Fibroblast of skin of back (primary cell): ENCODE measurements at places on chromosomes 5 and 9.

GRCh38 chr5:95821110-95822021 is 1.2 kb downstream of the GLRX start:
- no peak for DNase-seq

DNA sequence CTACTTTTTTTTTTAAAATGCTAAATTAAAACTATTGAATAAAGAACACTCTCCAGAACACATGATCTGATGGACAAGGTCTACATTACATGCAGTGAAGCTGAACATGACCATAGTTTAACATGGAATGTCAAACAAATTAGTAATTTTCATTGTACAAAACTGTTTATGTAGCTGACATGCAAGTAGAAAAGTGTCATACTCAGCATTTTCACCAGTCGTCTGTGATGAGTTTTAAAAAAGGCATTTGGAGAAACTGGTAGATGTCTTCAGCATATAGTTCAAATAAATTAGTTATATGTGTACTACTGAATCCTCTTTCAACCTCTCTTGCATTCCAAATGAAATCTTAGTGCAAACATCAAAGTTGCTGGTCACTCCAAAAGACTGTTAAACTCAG is 301.9 kb downstream of the FER start:
- no peak for DNase-seq

- DNase-seq, result no peak
Observed at GRCh38 chr9:71665247-71665646, 103.1 kb downstream of the CEMIP2 start.

DNA sequence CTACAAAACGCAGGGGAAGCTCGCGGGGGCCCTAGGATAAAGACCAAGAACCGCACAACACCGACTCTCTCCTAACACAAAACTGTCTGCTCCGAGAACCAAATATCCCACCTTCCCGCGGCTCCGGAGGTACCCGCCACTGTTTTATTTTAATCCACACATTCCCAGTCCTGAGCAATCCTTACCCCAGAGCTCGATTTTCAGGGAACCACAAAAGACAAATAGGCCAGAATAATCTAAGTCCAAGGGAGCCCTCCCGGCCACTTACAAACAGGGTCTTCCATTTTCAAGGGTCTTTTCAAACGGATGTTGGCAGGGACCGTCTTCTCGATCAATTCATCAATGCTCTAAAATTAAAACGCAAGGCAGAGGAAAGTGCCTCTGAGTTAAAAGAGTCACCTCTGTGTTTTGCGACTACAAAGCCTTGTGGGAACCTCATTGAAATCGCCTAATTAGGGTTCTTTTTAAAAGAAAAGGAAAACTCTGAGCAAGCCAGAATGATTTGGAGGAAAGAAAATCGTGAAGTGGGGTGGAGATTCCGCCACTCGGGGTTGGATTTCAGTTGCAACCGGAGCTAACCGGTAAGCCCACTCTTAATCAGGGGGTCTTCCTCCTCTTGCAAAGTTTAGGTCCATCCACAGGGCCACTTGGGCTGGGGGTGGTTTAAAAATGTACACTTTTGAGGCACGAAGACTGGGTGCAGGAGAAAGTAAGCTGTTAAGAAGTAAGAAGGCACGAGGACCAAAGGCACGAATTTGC is 1.0 kb downstream of the GLDC start:
- DNase-seq, result no peak

DNA sequence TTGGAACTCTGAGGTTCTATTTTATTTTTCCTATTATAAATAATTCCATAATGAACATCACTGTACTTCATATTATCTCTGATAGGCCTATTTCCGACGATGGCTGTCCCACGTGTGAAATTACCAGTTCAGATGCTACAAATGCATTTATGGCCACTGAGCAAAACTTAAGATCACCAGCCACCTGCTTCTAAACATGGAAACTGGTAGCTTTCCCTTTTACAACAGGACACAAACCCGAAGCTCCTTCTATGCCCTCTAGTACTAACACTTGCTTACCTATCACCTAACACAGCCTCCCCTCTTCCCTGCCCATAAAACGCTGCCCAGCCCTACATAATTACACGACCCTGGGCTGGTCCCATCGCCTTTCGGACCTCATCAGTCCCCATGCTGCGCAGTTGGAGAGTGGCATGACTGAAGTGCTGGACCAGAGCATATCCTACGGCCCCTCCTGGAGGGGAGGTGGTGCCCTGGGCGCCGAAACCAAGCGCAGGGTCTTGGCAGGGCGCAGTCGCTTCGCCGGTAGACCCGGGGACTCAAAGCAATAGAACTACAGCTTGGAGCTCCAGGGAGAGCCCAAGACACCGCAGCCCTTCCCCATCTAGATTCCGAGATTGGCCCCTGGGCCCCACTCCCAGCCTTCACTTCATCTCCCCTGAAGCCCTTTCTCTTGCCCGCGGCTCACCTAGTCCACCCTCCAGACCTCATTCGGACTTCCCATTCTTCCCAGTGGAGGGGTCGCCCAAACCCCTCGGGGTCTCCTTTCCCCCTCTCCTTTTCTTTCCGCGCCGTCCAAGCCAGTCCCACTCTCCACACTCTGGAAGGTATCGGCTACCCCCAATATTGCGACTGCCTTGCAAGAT is 1.0 kb upstream of the SAP30L start:
- DNase-seq, result peak; percentile 6

- DNase-seq, result peak; percentile 63
Observed at GRCh38 chr5:172891716-172892421, 57.8 kb downstream of the ERGIC1 start.

DNA sequence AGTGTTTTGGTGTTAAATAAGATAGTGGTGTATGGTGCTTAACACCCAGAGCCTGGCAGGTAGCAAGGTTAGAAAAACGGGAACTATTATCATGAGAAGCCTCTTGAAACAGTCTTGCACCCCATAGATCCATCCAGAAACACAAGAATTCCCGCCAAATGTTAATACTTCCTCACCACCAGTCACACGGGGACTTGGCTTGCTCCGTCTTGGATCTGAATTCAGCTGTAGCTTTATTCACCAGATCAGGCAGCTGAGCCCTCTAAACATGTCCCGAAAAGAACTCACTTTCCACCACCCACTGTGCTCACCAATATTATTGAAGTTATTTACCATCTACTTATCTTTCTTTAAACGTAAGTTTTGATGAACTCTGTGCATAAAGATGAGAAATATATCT is 101.6 kb upstream of the PTPN3 start:
- DNase-seq, result no peak

DNA sequence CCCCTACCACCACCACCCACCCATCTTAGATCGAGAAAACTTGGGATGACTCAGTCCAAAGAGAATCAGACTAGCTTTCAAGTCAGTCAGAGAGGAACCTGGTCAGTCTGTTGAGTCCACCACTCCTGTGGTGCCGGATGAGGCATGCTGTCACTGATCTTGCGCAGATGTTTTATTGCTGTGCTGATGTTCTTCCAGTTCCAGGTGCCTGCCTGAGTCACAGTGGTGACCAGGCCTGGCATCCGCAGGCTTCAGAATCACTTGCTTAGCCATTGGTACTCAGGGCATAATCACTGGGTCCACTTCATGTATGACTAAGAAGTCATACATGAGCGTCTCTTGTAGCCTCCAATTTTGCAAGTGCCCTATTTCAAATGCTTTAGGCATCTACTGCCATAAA is 114.1 kb downstream of the MUSK start:
- no peak for DNase-seq

- no peak for DNase-seq
Observed at GRCh38 chr5:141902015-141902814, 21.5 kb upstream of the DELE1 start.

GRCh38 chr9:135100725-135101410 is 13.4 kb downstream of the OLFM1 start:
- no peak for DNase-seq
